ENCODE measurements at places on chromosomes 12 and 14.

DNA sequence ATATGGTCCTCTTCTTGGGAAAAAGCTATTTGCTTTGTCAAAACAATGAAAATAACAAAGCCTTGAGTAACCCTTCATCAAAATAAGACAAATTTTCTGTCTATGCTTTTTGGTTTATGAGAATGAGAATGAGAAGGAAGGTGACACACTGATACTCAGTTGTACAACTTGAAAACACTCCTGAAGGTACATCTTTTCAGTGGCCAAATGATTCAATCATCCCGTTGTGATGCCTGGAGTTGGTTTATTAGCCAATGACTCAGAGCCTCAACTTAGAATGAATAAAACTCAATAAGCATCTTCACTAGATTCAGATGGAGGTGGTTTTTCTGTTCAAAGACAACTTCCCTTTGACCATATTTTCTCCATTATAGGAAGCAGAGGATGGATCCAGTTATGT is 7.8 kb upstream of the CALM1 start:
- DNase-seq: no peak

- no peak for DNase-seq
Observed at GRCh38 chr12:57875753-57876547, 29.4 kb upstream of the CTDSP2 start.

GRCh38 chr14:53016491-53016890 is 65.6 kb upstream of the FERMT2 start:
- DNase-seq: no peak

GRCh38 chr12:124820199-124820598 is 43.5 kb downstream of the SCARB1 start:
- DNase-seq: no peak

DNA sequence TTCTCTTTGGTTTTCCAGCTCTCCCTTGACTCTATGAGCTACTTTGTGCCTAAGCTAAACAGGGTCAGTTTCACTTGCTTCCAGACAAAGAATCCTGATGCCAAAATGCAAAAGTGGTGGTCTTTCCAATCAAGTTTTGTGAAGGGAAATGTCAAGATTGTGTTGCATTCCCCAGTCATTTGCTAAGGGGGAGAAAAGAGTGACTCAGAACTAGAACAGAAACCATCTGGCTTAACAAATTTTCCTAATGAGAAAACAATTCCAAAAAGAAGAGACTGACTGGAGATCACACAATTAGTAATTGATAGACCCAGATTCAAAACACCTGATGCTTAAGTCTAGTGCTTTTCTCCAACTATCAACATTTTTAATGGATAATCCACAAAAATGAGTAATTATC is 235.1 kb upstream of the DIO2 start:
- no peak for DNase-seq

DNA sequence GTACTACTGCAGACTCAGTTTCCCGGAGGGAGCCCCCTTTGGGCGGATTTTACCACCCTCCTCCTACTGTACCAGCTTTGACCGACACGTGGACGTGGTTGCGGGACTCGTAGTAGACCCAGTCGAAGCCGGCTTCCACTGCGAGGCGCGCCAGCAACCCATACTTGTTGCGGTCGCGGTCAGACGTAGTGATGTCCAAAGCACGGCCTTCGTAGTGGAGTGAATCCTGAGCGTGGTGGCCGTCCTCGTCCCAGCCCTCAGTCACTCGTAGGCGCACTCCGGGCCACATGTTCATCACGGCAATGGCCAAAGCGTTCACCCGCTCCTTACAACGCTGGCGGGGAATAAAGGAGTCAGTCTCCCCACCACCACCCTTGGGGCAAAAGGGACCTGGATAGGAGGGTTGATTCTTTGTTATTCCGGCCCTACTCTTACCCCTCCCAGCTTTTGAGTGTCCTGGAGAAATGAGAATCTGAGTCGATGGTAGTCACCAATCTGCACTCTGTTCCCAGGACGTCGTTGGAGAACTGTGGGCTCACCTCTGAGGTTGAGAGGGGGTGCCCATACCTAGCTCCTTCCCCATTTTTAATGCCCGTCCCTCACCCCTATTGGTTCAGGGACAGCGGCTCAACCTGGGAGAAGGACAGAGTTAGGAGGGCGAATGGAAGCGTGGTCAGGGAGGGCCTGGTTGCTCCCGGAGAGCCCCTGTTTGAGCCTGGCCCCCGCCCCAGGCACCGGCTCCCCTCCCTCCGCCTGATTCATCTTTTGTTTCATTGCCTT is 3.4 kb downstream of the DHH start:
- no peak for DNase-seq

GRCh38 chr12:3071107-3071506 is 6.1 kb upstream of the TSPAN9 start:
- DNase-seq: no peak

DNA sequence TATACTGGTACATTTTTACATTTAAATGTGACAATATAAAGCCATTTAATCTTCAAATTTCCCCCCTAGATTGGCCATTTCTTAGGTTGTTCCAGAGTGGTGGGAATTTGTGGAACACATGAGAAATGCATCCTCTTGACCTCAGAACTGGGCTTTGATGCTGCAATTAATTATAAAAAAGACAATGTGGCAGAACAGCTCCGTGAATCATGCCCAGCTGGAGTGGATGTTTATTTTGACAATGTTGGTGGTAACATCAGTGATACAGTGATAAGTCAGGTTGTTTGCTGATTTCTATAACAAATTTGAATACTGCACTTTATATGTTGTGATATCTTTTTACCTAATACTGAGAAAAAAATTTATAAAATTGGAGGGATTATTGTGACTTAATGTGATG is 7.6 kb upstream of the ZNF410 start:
- no peak for DNase-seq

GRCh38 chr14:69346710-69347109 is 51.4 kb downstream of the ERH start:
- no peak for DNase-seq

GRCh38 chr14:72849222-72849621 is 44.7 kb downstream of the DPF3 start:
- no peak for DNase-seq

DNA sequence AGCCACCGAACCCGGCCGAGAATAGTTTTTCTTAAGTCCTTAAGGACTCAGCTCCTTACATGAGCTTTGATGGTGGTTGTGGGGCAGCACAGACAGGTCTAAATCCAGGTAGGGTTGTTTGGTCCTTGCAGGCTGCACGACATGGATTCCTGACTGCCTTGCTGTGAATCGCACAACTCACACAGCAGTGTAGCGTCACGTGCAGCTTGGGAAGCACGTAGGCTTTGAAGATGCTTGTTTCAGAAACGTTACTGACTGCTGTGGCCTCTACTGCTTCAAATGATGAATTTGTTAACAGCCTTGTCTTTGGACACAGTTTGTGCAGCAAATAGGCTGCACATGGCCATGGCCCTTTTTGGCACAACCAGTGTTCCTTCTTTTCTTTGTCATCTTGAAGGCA is 29.9 kb downstream of the ZBTB42 start:
- DNase-seq: no peak

DNA sequence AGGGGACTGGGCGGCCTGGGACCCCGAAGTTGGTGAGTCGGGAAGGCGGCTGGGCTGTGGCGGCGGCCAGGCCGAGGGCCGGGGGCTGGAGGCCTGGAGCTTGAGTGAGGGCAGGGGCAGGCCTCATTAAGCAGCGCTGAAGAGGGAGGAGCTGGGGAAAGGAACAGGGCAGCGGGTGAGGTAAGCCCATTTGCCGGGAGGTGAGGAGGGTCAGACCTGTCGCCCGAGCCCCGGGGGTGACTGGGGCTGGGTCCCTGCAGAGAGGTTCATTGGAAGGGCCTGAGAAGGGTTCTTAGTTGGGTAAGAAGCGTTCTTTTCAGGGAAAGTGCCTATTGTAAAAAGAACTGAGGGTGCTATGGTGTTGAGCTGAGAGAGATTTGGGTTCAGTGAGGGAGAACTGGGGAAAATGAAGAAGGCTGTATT is 441 bp downstream of the RAB5B start:
- DNase-seq: peak; percentile 12

DNA sequence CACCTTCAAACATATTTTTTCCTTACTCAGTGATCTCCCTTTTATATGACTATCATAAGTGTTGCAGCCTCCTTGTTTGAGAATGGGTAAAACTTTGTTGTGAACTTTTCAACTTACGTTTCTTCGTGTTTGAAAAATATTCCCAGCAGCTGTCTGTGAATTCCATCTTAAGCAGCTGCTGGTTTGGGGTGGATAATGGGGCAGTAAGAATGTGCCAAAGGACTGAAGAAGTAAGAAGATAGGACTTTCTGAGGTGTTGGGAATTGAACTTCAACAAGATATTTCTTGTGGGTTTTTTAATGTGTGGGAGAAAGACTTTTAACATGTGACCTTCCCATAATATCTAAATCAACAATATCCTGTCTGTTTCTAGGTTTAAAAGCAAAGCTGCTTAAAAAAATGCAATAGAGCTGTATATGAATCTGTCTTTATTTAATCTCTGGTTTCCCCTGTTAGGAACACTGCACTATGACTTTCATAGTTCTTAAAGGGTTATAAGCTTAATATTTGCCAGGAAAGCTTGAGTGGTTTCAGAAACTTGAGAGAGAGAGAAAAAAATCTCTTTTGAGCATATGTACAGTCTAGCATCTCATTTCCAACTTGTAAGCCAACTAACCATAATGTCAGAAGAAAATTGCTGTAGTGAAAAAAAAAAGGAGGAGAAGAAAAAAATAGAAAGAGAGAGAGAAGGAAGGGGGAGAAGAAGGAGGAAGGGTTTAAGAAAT is 1659.2 kb upstream of the FLRT2 start:
- DNase-seq: no peak

DNA sequence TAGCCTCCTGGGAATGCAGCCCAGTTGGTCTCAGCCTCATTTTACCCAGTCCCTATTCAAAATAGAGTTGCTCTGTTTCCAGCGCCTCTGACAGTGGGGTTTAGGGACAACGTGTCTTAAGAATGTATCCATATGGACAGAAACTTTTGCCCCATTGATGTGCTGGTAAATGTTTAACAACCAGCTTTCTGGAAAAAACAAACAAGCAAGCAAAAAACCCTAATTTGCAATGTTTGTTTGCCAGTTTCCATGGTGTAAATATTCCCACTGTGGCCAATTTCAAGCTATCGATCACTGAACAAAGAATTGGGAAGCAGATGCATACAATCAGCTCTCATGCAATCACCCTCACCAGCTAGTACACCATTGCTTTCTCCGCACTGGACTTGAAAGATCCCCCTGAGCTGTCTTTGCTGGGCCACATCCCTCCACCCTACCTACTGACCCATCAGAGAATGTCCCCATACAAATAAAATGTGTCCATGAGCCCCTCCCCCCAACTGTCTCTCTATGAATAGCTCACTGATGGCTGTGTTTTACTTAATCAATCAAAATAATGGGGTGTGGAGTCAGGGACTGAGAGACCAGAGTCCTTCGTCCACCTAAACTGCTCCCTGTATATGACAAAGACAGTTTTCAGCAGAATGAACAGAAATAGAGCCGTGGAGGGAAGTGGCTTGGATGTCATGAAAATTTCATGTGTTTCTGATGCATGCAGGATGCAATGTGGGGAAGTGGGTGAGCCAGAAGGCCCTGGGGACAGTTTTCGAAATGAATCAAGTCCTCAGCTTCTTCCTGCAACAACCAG is 40.8 kb downstream of the CCDC60 start:
- DNase-seq: no peak

GRCh38 chr12:10802587-10802986 is at the start of gene TAS2R7:
Gene TAS2R7 (minus strand): TSS chr12:10802627. CDS start chr12:10802570, 57 bp downstream.
- DNase-seq: no peak

DNA sequence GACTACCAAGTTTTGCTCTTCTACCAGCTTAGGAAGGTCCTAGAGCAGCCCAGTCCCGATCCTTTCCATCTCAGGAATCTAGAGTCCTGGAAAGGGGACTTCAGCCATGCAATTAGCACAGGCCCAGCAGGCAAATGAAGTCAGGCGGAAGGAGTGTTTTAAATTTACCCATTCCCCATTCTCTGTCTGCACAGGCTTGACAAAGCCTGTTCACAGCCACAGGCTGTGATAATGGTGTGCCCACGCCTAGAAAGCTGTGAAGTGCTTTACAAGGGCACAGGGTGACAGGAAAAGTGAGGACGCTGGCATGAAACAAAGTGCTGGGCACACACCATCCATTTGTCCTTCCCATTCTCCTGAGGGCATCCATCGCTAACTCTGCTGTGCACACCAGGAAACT is 79.0 kb downstream of the PITPNM2 start:
- no peak for DNase-seq

- no peak for DNase-seq
Observed at GRCh38 chr12:53062977-53063707, 13.3 kb downstream of the TNS2 start.

DNA sequence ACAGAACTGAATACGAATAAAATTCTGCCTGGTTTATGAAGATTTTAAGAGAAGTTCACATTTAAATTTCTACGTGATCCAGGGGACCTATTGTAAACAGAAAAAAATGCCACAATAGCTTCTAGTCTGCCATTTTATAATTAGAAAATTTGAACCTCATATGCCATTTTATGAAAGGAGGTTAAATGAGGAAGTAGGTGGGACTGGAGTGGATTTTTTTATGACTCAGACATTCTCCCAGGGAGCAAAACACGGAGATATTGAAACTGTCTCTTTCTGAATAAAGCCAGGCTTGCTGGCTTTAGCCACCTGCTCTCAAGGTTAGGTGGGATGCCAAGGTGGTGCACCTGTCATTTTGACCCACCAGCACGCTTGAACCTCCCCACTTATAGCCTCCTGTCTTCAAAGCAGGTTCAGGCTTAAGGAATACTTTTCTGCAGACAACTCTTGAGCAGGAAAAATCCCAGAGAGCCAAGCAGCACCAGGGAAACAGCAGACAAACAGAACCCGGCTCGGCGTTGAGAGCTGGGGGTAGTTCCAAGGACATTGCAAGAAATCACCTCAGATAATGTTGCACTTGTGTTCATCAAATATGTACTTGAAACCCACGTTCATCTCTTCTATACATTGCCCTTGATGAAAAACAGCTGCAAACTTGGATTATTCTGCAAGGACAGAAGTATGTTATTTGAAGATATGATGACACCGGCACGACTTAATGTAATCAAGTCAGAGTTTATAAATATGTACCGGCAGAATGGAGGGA is 203.7 kb downstream of the PPM1H start:
- peak; percentile 29 for DNase-seq

DNA sequence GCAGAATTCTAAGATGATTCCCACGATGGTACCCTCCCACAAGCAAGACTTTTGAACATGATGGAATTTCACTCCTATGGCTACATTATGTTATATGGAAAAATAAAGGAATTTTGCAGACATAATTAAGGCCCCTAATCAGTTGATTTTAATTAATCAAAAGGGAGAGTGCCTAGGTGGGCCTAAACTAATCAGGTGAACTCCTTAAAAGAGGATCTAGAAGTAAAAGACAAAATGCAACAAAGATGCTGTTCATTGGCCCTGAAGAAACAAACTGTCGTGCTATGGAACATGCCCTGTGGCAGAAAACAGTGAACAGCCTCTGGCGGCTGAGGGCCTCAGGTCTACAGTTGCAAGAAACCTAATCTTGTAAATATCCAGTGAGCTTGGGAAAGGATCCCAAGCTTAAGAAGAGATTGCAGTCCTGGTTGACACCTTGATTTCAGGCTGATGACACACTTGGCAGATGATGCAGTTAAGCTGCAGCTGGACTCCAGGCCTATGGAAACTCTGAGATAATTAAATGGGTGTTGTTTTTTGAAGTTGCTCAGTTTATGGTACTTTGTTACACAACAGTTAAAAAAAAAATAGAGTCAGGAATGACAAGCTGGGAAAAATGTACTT is 13.8 kb downstream of the TMCC3 start:
- no peak for DNase-seq

All from GF-D8 (cell line).